ENCODE measurements at places on chromosomes 13 and 19.

DNA sequence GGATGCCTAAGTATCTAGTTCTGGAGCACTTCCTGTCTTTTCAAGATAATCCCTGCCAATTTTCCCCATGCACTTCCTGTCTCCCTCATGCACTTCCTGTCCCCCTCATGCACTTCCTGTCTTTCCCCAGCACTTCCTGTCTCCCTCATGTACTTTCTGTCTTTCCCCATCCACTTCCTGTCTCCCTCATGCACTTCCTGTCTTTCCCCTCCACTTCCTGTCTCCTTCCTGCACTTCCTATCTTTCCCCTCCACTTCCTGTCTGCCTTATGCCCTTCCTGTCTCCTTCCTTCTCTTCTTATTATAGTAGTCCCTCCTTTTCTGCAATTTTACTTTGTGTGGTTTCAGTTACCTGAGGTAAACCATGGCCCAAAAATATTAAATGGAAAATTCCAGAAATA is 3.0 kb upstream of the TNNT1 start:
- DNase-seq = no peak

DNA sequence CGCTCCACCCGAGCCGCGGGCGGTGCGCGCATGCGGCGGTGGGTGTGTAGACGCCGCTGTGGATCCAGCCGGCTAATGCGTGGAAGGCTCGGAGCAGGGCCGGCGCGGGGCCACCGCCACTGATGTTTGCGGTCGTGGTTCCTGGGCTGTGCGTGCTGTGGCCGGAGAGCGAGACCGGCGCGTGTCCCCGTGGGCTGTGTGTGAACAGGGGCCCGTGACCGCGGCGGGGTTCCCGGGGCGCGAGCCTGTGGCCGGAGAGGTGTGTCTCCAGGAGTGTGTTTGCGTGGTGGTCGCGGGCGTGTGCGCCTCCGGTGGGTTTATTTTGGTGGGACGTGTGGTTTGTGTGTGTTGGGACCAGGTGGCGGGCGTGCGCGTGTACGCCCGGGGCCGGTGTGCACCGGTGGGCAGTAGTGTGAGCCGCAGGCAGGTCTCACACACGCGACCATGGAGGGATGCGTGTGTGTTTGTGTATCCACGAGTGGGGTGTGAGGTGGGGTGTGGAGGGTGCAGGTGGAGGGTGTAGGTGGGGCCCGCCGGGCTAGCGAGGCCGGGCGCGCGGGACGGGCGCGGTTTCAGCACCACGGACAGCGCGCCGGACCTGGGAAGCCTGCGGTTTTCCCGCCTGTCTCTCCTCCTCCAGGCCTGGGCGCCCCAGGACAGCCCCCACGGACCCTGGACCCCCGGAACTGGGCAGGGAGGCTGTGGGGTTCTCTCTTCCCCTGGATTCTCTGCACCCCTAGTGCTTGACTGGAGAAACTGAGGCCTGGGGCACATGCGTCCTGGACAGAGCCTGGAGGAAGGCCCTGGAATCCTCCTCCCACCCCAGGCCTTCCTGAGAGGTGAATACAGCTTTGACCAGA is 1.6 kb downstream of the HCN2 start:
- no peak for DNase-seq

- DNase-seq = peak; percentile 72
Observed at GRCh38 chr13:102846261-102847015, 606 bp downstream of the ERCC5 start.

DNA sequence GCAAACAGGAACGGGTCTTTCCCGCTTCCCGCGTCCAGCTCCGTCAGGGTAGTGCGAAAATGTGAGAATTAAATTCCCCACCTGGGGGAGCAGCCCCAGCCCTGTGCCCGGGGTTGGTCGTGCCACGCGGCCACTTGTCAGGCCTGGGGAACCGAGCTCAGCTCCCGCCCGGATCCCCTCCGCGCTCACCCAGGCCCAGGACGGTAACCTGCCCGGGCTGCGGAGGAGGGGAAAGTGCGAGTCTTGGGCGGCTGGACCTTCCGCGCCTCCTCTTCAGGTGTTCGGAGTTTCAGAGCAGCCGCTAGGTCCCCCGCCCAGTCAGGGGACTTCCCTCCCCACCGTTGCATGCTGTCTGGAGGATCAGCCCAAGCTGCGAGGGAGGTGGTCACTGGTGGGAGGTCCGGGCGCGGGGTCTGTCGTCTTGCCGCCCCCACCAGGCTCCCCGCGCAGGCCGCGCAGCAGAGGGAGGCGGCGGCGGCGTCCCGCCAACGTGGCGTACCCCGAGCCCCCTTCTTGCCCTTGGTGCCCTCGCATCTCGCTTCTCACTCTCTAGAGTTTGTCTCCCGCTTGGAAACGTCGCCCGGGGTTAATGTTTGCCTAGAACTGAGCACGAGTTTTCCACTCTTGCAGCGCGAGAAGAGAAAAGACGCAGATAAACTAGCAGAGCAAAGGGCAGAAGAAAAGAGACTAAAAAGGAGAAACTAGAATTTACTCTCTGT is 8.1 kb downstream of the URAD start:
- no peak for DNase-seq

DNA sequence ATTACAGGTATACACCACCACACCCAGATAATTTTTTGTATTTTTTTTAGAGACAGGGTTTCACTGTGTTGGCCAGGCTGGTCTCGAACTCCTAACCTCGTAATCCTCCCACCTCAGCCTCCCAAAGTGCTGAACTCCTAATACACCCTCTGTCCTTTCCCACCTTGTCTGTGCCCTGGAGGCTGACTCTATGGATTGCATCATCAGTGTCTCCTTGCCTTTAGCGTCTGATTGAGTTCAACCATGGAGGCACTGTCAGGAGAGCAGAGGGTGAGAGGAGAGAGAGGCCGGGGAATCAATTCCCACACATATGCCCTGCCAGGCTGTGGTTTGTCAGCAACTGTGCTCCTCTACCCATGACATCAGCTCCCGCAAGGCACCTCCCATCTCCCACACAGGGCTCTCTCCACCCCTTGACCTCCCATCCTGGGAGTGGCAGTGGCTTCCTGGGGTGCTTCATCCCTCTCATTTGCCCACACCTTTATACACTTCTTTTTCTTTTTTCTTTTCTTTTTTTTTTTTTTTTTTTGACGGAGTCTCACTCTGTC is 12.6 kb upstream of the LILRB4 start:
- no peak for DNase-seq

GRCh38 chr13:33349288-33349985 is 63.9 kb upstream of the STARD13 start:
- DNase-seq = peak; percentile 24

DNA sequence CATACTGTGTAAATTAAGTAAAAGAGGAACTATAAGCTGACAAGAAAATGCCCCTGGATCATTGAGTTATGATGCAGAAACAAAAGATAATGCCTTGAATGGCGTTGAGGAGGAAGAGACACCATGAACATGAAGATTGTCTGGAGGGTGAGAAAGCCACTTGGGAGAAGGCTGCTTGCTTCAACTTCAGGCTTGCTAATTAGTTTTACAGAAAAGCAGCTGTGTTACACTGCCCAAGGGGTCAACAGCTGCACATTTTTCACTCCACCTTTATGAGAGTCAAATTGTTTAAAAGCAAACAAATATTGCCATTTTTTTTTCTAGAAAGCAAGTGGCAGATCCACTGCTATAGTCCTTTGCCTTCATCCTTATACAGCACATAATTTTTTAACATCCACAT is 35.5 kb upstream of the KLF12 start:
- no peak for DNase-seq

DNA sequence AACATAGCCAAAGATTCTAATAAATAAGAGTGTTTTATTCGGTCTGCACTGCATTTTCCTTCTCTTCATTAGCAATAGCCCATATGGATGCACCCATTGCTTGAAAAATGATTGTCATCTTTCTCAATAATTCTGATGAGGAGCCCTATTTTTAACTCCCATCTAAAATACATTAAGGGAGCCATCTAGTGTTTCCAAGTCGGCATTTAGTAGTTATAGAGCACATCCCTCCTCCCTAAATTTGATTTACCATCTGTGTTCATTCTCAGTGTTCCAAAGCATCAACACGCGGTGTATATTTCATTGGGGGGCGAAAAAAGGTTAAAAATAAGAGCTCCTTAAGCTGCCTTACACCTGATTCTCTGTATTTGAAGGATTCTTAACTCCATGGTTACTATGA is 119.2 kb upstream of the IPO5 start:
- DNase-seq = no peak

GRCh38 chr13:41296879-41297646 is 14.0 kb upstream of the NAA16 start:
- no peak for DNase-seq

GRCh38 chr19:32558607-32559228 is 22.3 kb upstream of the PDCD5 start:
- DNase-seq = no peak

- DNase-seq = no peak
Observed at GRCh38 chr13:31739226-31739625, at the start of gene RXFP2. RXFP2 (plus strand) TSS chr13:31739526; CDS start chr13:31739613, 87 bp downstream.

DNA sequence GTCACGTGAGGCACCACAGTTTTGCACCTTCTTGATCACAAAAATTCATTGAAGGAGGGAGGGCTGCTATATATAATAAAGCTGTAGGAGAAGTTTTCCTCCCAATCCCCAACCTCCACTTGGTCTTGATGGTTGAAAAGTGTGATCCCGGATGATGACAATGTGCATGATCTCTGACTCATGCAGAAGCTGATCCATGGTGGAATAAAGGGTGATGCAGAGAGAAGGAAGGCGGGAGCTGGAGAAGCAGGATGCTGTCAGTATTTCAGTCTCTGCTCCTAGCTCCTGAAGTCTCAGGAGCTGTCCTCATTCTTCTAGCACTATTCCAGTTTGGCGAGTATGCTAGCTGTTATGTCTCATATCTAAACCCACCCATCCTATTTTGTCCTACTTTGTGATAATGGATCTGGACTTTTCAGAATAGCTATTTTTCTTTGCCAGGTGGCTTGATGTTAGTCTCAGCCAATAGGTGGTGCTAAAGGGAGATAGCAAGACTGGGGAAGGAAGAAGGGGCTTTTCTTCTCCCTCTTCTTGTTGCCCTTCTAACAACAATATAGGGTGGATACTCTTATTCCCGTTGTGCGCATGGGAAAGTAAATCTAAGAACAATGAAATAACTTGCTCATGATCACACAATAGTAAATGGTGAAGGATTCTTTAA is 65.6 kb upstream of the HTR2A start:
- no peak for DNase-seq

DNA sequence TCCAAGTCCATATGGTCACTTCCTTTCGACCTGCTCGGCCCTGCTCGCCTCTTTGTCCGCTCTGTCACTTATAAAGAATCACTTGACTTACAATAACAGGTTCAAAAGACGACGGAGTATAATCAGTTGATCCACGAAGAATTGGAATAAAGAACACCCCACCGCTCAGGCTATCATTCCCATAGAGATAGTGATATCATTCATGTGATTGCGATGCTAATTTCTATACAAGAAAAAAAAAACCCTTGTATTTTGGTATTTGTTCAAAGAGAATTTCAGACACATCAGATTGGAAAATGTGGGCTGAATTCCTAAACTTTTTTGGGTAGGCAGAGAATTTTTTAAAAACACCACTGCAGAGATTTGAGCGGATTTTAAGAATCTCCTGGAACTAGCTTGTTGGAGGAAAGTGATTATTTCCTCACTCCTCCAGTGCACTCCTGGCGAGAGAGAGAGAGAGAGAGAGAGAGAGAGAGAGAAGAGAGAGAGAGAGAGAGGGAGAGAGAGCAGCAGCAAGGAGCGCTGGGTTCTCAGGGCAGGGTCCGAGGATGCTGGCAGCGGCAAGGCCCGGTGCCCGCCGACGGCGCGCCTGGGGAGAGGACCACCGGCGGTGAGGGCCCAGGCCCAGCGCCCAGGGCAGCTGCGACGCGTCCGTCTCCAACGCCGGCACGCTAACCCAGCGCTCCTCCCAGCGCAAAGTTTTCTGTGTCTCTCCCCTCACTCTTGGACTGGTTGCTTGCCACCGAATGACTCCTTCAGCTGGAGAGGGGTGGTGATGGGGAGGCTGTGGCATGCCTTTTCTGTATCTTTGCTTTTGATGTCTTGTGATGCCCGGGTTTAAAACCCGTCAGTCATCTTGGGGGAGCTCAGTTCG is 149.0 kb upstream of the ZNF536 start:
- no peak for DNase-seq

DNA sequence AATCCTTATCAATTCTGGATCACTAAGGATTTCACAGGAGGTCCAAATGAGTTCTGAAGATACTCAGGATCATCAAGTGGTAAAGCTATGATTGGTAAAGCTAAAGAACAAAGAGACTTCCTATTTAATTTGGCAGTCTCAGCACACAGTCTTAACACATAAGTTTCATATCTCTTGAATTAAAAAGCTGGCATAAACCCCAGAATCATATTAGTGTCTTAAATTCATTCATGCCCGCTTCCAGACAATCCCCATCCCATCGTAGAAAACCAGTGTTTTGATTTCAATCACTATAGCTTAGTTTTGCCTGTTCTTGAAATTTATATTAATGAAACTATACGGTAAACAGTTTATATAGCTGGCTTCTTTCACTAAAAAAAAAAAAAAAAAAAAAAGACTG is 278.7 kb downstream of the DIAPH3 start:
- DNase-seq = no peak

DNA sequence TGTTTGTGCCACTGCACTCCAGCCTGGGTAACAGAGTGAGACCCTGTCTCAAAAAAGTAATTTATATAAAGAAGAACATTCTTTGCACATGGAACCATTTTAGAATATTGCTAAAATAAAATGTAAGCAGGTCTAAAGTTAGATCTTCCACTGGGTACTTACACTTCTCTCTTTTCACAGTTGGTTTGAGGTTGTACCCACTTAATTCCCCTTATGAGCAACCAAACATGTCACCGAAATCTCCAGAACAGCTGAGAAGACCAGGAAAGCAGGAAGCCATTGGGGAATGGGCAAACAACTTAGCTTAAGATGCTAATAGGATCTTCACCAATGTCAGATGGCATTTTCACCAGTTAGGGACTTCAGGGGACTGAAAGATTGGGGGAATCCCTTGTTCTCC is 18.8 kb downstream of the NLRP4 start:
- DNase-seq = no peak

DNA sequence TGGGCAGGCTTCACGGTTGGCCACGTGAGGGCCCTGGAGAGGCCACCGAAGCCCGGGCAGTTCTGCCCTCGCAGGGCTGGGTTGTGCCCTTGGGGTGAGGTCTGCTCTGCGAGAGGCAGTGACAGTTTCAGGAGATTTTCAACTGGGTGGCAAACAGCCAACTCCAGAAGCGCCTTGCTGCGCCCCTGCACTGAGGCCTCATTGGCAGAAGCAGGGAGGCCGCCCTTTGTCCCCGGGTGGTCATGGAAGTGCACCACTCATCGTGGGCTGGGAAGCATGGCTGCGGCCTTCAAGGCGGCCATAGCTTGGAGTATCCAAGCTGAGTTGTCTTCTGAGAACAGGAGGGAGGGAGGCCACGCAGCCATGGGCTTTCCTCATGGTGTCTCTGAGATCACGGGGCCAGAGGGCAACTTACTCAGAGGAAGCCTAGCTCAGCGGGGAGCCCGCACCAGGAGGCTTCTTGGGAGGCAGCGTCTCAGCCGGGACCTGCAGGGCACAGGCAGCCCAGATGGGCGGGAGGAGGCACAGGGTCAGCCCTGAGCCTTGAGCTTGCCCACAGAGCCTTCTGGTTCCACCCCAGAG is 14.8 kb downstream of the PLEKHJ1 start:
- no peak for DNase-seq
